Fibroblast of skin of scalp (primary cell): ENCODE measurements at places on chromosomes 1 and 21.

GRCh38 chr1:232621050-232621449 lies 8.9 kb downstream of the SIPA1L2 start:
- DNase-seq, result no peak

DNA sequence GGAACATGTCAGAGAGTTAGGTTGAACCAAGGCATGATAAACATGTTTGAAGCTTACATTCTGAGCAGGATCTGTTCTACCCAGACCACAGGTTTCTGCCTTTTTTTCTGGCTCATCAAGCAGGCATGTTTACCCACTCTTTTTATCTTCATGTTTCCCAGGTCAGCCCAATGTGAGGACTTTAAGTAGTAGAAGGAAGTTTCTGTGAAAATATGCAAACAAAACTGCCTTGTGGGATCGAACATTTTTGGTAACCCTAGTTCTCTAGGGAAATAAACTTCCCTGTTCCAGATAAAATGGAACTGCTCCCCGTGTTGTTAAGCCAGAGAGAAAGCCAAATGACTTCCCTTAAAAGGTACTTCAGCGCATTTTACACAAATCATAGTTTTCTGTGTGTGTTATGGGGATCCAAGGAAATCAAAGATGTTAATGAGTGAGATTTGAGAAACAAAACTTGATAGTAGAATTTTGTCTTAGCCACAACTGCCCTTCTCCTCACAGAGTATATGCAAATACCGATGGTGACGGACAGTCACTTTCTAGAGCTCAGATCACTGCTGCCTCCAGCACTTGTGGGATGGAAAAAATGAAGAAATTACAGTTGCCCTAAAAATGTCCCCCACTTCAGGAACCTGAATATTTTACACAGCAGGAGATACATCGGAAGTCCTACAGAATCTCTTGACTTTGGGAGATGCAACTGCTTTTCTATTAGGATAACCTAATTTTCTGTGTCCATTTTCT lies 765 bp upstream of the HIPK1 start:
- peak; percentile 21 for DNase-seq

- no peak for DNase-seq
These were observed 652.5 kb downstream of the KIF26B start for GRCh38 chr1:245807306-245807705.

DNA sequence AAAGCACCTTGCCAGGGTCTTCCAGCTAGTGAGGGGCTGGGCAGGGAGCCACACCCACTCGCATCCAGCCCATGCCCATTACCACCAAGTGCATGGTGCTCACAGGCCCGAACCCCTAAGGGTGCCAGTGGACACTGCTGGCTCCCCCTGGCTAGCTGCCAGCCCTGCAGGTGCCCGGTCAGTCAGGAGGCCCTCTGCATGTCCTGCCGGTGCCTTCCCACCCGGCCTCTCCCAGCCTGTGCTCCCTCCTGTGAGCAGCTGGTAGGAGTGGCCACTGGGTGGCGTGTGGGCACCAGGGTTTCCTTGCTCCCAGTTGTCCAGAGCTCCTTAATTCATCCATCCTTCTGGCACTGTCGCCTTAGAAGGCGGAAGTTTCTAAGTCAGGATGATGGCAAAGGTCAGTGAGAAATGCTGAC lies 33.4 kb downstream of the QSOX1 start:
- DNase-seq, result peak; percentile 61

DNA sequence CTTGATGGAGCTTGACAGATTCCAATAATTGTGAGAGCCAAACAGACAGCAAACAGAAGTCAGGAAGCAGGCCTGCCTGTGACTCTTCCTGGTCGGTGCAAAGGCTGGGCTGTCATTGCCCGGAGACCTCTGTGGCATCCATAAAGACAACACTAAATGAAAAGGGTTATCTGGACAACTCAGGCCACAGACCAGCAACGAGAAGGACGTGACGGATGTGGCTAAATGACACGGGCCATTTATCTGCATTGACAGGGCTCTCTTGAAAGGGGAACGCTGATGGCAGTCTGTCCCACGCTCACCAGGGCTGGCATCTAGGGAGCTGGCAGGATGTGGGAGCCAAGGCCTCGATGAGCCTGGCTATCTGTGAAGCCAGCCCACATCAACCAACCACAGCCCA lies 35.0 kb downstream of the HMGB4 start:
- DNase-seq, result no peak

- peak; percentile 90 for DNase-seq
These were observed 4.9 kb downstream of the SH3BGRL3 start for GRCh38 chr1:26284597-26285347.

- no peak for DNase-seq
These were observed 150.0 kb downstream of the BACH1 start for GRCh38 chr21:29448766-29449165.

DNA sequence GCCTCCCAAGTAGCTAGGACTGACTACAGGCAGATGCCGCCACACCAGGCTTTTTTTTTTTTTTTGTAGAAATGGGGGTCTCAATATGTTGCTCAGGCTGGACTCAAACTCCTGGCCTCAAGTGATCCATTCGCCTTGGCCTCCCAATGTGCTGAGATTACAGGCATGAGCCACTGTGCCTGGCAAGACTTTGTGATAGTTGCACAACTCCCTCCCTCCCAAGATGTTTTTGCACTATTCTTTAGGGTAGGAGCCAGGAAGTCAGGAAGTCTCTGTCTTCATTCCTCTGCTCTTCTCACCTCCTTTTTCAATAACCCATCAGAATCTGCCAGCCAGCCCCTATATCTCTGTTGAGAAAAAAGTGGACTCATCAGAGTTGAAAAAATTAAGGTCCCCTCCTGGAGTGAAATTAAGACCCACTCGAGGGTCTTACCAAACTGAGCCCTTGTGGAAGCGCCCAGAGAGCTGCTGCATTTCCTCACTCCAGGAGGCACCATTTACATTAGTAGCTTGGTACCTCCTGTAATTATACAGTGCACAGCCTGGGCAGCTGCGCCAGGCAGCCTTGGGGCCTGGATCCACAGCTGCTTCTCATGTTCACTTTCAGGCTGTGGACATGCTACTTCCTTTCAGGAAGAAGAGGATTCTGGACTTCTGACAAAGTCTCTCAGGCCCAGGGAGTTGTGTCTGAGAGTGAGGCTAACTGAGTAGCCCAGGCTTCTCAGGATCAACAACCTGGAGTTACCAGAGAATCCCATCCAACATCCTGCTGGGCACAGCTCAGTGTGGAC lies 24.0 kb downstream of the TCEA3 start:
- no peak for DNase-seq
